ENCODE measurements at places on chromosomes 6 and 20.

DNA sequence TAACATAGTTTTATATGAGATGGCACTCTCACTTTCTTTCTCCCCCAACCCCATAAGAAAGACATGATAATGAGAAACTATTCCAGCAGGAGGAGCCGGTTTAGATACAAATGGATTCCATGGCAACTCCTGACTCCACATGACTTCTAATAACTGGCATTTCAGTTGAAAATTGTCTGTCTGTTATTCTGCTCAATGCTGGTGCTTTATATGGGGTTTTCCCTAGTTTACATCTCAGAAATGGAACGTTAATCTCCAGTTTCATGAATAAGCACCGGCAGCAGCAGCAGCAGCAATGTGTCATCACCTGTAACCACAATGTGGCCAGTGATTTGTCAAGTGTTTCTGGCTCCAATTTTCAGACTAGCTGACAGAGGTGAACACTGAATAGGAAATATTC, 8.0 kb upstream of the SIM1 start:
- peak; percentile 81 for DNase-seq

- DNase-seq, result no peak
Measured at GRCh38 chr6:135044639-135045038, 10.0 kb downstream of the HBS1L start.

DNA sequence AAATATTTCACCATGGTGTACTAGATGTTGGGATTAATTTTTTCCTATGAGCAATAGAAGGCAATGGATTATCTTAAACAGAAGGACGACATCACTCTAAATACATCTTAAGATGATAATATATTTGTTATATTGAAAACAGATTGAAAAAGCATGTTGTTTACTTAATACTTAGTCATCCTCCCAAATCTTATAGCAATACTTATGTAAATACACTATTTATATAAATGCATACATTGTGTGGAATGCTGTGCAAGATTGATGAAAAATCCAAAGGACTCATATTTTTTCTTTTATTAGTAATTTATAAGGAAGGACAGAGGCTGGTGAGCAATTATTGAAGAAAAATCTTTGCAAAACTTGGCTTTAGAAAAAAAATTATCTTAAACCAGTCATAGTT, 593.5 kb downstream of the MMUT start:
- no peak for DNase-seq

GRCh38 chr6:45645302-45645701, 267.6 kb upstream of the SUPT3H start:
- no peak for DNase-seq

GRCh38 chr6:83252719-83253118, 59.6 kb downstream of the RWDD2A start:
- DNase-seq, result peak; percentile 5

DNA sequence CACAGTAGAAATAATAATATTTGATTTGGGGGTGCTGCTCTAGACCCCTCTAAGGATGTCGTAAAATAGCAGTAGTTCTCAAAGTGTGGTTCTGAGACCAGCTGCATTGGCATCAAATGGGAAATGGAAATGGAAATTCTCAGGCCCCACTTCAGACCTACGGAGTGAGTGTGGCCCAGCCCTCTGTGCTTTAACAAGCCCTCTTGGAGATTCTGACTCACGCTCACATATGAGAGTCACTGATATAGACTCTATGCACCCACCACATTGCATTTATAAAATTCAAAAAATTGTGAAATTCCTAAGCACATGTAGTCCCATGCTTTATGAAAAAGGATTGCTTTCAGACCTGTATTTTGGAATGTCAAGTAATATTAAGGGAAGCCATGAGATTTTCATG, 14.2 kb upstream of the PPP1R16B start:
- DNase-seq, result no peak

DNA sequence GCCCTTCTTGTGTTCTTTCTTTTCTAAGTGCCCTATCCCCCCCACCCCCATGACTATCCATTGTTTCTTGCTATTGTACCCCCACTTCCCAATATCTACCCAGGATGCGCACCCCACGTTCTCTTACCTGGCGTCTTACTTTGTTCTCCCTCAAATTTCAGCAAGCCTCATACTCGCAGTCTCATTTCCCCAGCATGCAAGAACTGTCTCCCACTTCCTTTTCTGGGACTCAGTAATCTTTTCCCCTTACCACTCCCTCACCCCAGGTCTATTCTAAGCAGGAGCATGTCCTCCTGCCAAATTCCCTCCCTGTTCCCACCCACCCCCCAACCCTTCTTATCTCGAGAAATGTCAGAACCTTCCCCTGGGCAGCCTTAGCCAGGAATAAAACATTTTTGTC, 1.7 kb upstream of the EHMT2 start:
- DNase-seq, result no peak

DNA sequence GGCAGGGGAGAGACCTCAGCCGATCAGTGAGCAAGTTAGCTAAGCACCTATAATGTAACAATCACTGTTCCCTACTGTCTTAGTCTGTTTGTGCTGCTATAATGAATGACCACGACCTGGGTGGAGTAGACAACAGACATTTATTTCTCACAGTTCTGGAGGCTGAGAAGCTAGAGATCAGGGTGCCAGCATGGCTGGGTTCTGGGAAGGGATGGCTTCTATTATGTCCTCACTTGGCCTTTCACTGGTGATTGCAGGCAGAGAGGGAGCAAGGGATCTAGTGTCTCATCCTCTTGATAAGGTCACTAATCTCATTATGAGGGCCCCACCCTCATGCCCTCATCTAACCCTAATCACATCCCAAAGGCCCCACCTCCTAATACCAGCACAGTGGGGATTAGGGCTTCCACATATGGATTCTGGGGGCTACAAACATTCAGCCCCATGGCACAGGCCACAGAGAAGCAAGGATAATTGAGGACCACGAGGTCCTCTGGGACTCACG, 162.5 kb downstream of the CD83 start:
- DNase-seq, result no peak

DNA sequence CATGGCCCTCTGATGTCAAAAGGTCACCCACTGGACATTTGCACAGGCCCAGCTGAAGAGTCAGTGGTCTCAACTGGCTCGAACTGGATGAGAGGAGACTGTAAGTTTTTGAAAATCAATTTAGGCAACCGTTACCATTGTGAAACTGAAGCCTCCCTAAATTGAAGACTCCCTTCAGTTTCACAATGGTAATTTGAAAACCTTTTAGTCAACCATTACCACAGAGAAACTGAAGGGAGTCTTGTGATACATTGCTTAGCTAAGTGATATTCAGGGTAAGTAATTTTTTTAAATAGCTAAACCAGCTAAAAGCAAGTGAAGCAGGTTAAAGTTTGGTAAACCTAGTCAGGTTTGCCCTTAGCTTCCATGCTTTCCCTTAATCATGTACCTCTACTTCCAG, 197.3 kb upstream of the NT5E start:
- DNase-seq, result no peak

GRCh38 chr6:94443701-94444100, 1024.3 kb upstream of the EPHA7 start:
- no peak for DNase-seq

DNA sequence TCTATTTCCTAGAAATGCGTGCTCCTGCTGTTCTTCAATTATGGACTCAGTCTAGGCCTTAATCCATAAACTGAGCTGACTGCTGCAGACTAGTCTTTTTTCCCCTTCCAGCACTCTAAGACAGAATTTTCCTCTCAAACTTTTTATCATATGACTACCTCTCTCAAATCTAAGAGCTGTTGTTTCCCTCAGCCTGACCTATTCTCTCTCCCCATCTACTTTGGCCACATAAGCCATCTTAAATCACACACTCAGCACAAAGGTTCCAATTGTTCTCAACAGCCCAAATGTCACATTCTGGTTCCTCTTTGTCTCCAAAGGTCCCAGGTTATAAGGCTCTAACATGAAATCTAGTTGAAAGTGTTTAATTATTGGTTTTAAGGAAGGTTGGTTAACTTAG, 85.2 kb downstream of the PRSS35 start:
- DNase-seq, result no peak

GRCh38 chr6:135183532-135184440, 2.7 kb downstream of the MYB start:
- DNase-seq, result peak; percentile 8

DNA sequence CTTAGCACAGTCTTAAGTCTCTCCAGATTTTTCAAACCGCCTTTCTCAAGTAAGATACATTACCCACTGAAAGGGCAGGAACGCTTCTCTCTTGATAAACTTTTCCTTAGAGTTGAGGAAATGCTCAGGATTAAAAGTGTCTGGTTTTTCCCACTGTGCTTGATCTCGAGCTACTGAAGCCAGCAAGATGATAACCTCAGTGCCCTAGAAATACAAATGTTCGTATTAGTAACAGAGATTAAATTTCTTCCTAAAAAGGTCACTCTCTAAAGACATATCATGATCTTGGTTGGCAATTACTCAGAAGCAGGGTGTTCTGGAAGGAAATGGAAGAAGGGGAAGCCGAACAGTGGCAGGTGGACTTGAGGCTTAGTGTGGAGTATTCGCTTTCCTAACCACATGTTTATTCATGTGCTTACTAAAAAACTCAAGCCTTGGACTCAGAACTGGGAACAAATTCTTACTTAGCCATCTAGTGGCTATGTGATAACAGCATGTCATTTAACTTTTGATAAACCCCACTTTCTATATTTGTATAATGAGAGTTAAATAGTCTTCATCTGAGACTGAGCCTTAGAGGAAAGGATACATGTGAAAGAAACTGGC, 20.1 kb downstream of the C6orf141 start:
- no peak for DNase-seq

DNA sequence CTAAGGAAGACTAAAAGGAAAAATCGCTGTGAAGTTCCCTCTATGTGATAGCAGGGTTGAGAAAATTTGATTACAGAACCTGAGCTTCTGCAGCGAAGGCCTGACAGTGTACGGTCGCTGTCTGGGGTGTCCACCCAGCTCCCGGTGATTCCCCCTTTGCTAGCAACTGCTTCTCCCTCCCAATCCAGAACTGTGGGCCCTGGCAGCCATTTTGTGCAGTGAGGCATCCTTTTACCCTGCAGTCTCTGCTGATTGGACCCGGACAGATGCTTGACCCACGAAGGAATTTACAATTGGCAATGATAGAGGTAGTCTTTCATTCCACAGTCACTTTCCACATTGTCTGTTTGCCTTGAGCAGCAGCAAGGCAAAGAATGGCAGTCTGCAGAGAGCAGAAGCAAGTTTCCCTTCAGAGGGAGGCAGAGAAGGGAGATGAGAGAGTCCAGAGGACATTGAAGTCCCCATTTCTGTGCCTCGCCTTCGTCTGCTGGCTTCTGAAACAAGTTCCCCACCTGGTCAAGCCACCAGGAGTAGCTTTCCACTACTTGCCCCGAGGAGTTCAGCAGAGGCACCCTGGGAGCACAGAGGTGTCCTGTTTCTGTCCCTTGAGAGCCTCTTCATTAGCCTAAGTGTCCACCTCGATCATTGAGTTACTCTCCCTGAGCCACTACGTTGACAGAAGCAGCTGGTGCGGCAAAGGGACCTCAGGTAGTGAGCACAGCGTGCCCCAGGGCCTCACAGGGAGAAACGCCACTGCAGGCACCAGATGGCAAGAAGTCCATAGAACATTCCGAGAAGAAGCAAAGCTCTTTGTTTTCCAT, 370.3 kb downstream of the NRN1 start:
- DNase-seq, result no peak

DNA sequence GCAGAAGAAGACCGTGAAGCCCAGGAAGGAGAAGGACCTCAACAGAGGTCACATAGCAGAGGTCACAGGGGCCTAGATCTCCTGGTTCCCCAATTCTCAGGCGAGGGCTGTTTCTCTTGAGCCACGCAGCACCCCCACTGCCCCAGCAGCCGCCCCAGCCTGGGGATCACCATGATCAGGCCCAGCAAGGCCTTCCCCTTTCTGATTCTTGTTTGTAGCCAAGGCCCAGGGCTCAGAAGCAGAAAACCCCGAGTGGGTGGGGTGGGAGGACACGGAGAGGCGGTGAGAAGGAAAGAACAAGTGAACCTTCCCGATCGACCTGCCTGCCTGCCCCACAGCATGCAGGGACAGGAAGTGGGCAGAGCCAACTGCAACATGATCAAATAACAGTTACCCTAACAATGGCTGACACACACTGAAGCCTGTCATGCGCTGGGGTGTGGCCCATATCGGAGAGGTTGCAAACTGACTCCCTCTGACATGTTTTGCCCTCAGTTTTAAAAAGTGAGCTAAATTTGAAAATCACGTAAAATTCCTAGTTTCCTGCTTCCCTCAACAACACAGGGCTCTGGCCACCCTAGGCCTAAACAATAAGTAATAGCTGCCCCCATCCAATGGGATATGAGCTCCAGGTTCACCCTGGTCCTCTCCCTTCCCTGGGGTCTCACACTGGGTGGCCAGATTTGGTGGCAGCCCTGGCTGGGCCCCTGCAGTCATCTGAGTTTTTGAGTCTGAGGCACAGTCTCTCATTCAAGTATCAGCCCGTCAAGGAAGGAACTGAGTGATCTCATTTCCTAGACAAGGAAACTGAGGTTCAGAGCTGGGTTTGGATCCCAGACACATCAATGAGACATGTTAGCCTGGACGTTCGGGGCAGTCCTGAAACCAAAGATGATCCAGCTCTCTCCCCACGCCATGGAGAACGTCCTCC, 6.5 kb downstream of the PEDS1 start:
- DNase-seq, result no peak

GRCh38 chr6:34736823-34737222, 20.5 kb upstream of the SNRPC start:
- DNase-seq, result no peak

DNA sequence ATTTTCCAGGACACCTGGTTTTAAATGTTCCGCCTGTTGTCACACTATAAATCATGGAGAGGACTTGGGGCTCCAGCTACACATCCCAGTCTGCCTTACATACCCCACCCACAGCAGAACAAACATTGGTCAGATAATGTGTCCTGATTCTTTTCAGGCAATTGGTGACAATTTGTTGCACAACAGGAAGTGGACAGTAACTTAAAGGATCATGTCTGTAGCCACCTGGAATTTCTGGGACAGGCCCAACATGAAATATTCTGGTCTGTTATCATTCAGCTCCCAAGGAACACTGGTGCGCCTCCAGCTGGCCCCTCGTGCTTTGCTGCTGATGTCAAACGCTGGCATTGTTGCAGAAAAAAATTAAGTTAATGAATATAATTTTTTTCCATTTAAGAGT, 117.2 kb downstream of the SOBP start:
- no peak for DNase-seq

- DNase-seq, result no peak
Measured at GRCh38 chr20:34689486-34689885, 12.6 kb upstream of the PIGU start.

All from kidney glomerular epithelial cell (primary cell).